Activated CD4-positive, alpha-beta T cell treated with anti-CD3 and anti-CD28 coated beads, Interleukin-2, amount 10 ng/mL, durations not matched to agents 7 days and 5 days (primary cell): ENCODE measurements at places on chromosomes 12 and 14. TPM values are rescaled to one million over a fixed set of nuclear protein-coding genes. Genes with fewer than 3 reads are reported as not detected.

DNA sequence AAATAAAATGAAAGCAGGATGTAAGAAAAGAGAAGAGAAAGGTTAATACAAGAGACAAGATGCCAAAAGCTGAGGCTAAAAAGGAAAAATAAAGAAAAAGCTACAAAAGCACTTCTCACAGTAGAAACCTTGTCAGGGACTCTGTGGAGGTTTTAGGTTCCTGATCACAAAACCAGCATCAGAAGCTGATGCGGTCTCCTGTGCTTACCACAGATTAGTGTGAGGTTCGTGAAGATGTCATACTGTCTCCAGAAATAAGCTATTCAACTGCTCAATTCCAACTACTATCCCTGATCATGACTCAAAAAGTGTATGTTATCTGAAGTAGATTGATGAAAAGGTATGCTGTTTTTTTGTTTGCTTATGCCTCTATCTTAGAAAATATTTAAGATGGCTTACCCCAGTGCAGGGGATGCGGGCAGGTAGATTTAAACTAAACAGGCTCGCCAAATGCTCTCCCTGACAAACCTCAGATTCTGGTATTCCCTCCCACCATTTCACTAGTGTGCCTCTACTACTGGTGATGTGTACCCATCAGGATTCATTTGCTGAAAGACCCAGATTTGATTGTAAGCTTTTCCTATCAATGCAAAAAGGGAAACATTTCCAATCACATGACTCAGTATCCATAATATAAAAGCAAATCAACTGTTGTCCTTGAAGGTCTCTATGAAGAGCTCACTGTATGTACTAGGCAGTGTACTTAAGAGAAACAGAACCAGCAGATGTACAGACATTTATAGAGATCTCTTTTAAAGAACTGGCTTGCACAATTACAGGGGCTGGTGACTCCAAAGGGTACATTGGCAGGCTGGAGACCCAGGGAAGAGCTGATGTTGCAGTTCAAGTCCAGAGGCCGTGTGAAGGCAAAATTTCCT, 169.5 kb upstream of the FOXN3 start:
- peak; percentile 58 for DNase-seq

DNA sequence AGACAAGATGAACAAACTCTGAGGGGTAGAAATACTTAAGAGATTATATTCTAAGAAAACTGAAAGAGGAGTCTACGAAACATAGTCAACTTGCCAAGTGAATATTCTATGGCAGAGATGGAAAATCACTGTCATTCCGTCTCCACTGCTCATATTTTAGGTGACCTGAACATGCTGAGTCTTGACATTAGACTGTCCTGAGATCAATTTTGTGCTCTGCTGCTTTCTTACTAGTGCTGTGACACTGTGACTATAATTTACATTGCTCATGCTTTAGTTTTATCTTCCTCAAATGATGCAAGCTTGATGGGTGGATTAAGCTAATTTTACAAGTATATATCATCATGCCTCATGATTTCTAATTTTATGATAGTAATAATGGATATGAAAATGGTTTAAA, 228.2 kb upstream of the LRFN5 start:
- no peak for DNase-seq

DNA sequence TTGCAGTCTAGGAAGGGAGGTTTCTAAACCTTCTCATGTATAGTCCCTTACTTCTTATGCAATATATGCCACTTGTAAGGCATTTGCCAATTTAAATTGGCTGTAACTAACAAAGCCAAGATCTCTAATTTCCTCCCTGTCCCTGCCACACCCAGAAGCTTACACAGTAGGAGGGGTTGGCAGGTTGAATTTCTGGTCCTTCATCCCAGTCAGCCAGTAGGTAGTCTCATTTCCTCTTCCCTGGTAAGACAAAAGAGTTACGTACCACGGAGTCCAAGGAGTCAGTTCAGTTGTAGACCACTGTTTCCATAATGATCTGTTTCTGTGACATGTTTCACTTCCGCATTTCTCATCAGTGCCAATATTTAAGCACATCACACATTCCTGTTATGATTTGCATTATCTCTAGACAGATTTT, 47.0 kb upstream of the PLBD1 start:
- no peak for DNase-seq

- no peak for DNase-seq
Observed at GRCh38 chr12:105933671-105934665, 204.8 kb downstream of the NUAK1 start.

- no peak for DNase-seq
Observed at GRCh38 chr12:84789184-84789583, 123.4 kb downstream of the SLC6A15 start.

The ART4 gene
- total RNA-seq, result not detected
